ENCODE measurements at places on chromosomes 4 and X.
A peak's percentile ranks its signal among the peaks of the same experiment; 100 is the strongest.

DNA sequence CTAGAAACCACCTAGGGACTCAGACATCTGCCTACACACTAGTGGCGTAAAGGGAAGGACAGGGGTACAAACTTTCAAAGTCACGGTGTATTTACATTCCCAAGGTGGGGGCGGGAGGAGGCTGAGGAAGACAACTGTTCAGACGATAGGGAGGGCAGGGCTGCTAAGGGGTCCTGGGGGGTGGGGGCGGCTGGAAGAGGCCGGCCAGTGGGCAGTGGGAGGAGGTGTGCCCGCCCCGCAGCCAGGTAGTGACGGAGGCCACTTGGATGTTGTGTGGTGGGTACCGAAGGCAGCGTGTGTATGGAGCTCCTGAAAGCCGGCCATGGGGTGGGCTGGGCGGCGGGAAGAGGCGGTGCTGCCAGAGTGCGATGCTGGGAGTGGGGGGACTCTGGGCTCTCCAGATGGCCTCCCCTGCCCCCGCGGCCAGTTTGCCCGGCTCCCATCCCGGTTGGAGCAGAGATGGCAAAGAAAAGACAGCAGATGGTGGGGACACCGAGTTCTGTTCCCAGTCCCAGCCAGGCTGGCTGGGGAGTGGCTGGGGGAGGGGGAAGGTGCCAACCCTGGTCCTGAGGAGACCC is 24.2 kb downstream of the L1CAM start:
- DNase-seq: no peak

- DNase-seq: peak; percentile 63
Observed at GRCh38 chrX:18674788-18675735, 3.2 kb upstream of the RS1 start.

GRCh38 chrX:140508958-140509357 is 4.1 kb upstream of the SOX3 start:
- no peak for DNase-seq

DNA sequence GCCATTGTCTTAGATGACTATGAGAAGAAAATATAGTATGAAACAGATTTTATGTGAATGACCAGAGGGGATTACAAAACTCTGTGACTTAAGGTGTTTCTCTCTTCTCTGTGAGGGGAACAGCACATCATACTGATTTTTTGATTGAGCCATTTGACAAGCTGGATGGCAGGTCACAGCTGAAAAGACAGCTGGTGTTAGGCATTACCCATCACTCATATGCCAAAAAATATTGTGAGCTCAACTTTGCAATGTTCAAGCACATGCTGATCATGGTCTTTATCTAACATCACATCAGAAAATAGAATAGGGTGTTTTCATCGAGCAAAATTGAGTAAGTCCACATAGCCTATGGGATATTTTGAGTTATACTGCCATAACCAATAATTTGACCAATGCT is 86.7 kb upstream of the TECRL start:
- no peak for DNase-seq

Data from stimulated activated CD4-positive, alpha-beta T cell treated with anti-CD3 and anti-CD28 coated beads, Interleukin-15, amount 100 ng/mL, for 48 hours (primary cell).